ENCODE measurements at places on chromosomes 3 and 15.
A peak's percentile ranks its signal among the peaks of the same experiment; 100 is the strongest.

GRCh38 chr15:31458596-31459399 is 132.2 kb downstream of the KLF13 start:
- peak; percentile 44 for DNase-seq

DNA sequence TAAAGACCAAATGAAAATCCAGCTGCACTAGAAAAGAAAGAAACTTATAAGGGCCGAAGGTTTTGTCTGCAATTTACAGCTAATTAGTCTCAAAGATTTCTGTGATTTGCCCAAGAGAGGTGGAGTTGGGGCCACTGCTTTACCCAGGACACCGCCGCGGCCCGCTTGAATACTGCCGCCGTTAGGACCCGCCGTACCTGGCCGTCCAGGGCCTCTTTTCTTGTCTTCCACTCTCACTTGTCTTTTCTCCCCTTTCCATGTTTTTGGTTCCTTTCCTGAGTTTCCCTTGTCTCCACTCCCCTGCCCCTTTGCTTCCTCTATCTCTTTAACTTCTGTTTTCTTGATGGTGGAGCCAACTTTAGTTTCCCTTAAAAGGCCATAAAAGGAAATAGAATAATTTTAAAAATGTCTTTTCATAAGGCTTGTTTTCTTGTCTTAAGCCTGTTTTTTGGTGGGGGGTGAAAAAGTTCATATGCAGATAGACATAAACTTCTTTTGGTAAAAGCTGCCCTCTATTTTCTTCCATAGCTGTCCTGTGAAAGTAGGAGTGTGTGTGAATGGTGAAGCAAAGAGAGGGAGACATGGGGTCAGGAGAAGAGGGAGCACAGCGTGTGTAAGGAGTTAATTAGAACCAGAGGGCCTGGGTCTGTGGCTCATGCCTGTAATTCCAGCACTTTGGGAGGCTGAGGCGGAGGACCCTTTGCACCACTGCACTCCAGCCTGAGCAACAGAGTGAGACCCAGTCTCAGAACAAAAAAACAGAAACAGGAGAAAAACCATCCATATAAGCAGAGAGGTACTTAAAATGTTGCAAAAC is 16.0 kb upstream of the CCNL1 start:
- no peak for DNase-seq

DNA sequence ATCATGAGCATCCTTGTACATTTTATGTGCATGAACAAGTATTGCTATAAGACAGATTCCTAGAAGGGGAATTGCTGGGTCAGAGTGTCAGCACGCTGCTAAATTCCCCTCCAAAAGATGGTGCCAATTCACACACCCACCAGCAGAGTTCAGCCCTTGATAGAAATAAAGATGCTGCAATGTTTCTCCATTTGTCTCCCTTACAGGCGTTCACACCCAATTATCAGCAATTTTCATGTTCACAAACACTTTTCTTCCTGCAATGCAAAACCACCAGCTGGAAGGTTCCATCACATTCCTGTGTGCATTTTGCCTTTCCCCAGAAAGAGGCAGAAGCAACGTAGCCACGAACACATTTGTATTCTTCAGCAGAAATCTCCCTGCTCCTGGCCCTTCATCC is 3.3 kb upstream of the TAMM41 start:
- DNase-seq, result no peak

GRCh38 chr3:923161-923910 is 169.5 kb upstream of the CNTN6 start:
- DNase-seq, result no peak

GRCh38 chr15:55652359-55652758 is 64.2 kb upstream of the PYGO1 start:
- no peak for DNase-seq

- no peak for DNase-seq
These were observed 5.5 kb downstream of the MYO5A start for GRCh38 chr15:52523192-52523591.

GRCh38 chr3:13296662-13297061 is 123.5 kb downstream of the NUP210 start:
- no peak for DNase-seq

DNA sequence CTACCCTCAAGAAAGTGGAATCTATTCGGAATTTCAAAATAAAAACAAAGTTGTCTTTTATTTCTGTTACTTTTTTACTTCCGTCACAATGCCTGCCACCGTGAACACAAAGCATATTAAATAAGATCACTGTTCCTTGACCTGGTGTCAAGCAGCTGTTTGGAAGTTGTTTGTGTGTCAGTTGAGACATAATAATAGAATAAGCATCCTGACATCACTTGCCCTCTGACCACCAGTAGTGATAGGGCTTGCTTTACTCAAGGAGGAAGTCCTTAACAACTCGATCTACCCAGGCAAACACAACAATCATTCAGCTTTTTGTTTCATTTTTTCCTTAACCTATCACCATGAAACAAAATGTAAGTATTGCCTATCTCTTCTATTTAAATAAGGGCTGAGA is 454.4 kb upstream of the RASGRP1 start:
- no peak for DNase-seq

- DNase-seq, result no peak
These were observed 26.8 kb upstream of the CPNE9 start for GRCh38 chr3:9676785-9677184.

DNA sequence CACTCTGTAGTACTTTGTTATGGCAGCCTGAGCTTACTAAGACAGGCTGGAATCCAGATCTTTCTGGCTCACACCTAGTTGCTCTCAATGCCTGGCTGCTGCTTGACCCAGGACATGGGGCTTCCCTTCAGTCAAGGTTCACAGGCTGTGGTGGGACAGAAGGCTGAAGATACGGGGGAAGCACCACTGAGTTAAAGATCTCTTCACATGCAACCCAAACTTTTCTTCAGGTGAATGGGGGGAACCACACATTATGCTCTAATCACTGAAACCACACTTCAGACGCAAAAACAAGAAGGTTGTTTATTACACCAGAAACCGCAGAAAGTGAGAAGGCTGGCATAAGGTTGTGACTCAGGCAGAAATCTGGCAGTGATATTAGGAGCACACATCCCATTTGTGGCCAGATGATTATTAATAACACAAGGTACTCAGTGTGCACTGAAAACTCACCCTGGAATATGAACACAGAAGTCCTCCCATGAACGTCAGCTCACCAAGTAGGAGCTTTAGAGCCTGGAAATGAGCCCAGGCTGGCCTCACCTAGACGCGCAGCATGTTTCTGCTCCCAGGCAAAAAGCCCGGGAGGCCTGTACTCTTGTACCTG is 230.5 kb upstream of the CHRNA7 start:
- no peak for DNase-seq

- DNase-seq, result no peak
These were observed 4.3 kb upstream of the LRRK1 start for GRCh38 chr15:100914876-100915275.

- no peak for DNase-seq
These were observed 8.0 kb downstream of the KLHL25 start for GRCh38 chr15:85786781-85787114.

GRCh38 chr3:168040607-168041208 is 55.0 kb downstream of the GOLIM4 start:
- DNase-seq, result peak; percentile 50

GRCh38 chr15:89143503-89144162 is 55.4 kb downstream of the ABHD2 start:
- peak; percentile 91 for DNase-seq

- no peak for DNase-seq
These were observed 7.5 kb downstream of the PLA2G4F start for GRCh38 chr15:42148808-42149492.

- no peak for DNase-seq
These were observed 32.3 kb upstream of the ATP1B3 start for GRCh38 chr3:141844108-141844507.

DNA sequence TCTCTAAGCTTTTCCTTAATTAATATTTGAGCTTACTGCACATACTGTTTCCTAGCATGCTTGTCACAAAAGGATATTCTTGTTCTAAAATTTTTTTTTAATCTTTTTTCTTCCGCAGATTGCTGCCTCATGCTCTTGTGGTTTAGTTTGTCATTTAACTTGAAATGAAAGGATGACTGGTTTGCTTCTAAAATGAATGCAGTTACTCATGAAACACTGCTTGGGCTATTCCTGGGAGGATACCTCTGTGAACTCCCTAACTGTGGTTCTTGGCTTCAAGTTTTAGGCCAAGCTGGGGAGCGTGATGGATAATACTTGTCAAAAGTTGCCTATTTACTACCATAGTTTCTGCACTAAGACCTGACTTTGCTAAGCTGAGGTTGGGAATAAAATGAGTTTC is 64.0 kb downstream of the USP13 start:
- DNase-seq, result peak; percentile 87

- no peak for DNase-seq
These were observed 42.2 kb downstream of the B3GNT5 start for GRCh38 chr3:183295211-183295610.

- DNase-seq, result no peak
These were observed 23.9 kb downstream of the PLXNB1 start for GRCh38 chr3:48405971-48406370.
